ENCODE measurements at places on chromosomes 13 and 19.

- peak; percentile 88 for DNase-seq
Measured at GRCh38 chr19:17841810-17842662, 5.7 kb downstream of the JAK3 start.

DNA sequence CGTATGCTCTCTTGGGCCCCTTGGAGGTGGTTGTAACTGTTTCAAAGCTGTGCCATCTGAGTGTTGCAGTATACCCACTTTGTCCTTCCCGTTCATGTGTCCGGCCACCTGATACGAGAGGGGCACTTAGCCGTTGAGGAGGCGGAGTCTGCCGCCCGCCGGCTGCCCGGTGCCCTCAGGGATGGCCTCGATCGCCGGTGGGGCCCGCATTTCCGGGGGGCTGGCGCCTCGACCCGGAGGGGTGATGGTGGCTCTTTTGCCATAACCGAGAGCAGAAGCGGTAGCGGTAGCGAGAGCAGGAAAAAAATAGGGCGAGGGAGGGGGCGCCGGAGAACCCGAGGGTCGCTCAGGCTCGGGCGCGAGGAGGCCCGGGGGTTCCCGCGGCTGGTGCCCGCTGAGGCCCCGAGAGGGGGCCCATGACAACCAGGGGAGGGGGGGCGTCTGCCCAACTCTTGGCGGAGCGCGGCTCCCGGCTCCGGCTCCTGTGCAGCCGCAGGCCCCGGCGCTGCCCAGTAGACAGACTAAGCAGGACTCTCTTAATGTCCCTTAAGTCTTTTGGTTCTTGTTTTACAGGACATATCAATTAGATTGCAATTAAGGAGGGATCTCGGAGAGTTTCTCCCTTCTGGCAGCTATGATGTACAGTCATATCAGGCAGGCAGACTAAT lies 342.7 kb upstream of the SGCG start:
- DNase-seq = peak; percentile 3

DNA sequence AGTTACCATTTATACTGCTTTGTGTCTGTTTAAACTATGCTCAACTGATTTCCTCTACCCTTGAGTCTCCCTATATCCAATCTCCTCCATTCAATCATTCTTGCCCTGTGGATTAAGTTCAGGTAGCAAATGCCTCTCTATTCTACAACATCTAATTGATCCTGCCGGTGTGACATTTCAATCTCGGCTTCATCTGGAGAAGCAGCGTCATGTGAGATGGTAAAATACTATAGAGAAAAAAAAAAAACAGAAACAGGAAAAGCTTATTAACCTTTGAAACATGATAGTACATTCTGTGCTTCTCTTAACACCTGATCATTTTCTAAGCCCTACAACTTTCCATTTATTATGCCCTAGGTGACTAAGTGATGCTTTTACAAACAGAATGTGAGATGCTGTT lies 89.4 kb downstream of the KCTD12 start:
- no peak for DNase-seq

DNA sequence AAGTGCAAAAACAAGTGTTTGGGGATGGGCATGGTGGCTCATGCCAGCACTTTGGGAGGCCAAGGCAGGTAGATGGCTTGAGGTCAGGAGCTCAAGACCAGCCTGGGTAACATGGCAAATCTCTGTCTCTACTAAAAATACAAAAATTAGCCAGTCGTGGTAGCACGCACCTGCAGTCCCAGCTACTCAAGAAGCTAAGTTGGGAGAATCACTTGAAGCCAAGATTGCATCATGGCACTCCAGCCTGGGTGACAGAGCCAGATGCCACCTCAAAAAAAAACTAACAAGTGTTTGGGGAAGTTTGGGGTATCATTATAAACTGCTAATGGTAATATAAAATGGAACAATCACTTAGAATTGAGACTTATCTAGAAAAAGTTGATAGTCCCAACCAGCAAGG lies 24.6 kb downstream of the XPO4 start:
- DNase-seq = no peak

GRCh38 chr19:19540715-19541515 lies 2.9 kb downstream of the CILP2 start:
- peak; percentile 90 for DNase-seq

DNA sequence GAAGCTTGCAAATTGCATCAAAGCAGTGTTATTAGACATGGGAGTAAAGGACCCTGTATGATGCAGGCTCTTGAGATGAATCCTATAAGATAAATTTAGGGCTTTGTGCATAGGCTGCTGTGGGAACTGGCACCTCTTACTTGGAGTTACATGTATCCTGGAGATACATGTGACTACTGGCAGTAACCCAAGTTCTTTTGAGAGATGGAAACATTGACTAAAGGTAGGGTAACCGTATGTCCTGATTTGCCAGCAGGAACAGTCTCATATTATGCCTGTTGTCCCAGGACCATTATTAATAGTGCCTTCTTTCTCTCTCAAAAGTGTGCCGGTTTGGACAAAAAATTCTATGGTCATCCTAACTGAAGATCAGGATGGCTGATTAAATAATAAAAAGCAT lies 195.4 kb downstream of the LACC1 start:
- peak; percentile 1 for DNase-seq

GRCh38 chr19:11159598-11160439 lies 4.2 kb upstream of the SPC24 start:
- DNase-seq = no peak

DNA sequence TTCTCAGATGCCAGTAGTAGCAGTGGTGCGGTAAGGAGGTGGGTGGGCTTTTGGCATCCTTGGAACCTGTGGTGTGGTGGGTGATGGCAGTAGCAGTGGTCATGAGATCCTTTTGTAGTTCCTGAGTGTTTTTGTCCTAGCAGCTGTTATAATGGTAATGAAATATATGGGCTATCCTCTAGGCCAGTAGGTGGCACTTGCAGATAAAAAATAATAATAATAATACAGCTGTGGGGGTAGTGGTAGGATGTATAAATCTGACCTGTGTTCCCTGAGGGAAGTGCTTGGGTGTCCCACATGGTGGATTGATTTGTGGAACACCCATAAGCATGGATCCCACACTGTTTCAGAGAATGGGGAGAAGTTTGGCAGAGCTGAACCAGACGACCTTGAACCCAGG lies 334.0 kb downstream of the SLITRK5 start:
- no peak for DNase-seq

- no peak for DNase-seq
Measured at GRCh38 chr13:75813323-75813722, 177.2 kb downstream of the LMO7 start.

- DNase-seq = no peak
Measured at GRCh38 chr13:77359171-77359570, 32.3 kb upstream of the MYCBP2 start.

DNA sequence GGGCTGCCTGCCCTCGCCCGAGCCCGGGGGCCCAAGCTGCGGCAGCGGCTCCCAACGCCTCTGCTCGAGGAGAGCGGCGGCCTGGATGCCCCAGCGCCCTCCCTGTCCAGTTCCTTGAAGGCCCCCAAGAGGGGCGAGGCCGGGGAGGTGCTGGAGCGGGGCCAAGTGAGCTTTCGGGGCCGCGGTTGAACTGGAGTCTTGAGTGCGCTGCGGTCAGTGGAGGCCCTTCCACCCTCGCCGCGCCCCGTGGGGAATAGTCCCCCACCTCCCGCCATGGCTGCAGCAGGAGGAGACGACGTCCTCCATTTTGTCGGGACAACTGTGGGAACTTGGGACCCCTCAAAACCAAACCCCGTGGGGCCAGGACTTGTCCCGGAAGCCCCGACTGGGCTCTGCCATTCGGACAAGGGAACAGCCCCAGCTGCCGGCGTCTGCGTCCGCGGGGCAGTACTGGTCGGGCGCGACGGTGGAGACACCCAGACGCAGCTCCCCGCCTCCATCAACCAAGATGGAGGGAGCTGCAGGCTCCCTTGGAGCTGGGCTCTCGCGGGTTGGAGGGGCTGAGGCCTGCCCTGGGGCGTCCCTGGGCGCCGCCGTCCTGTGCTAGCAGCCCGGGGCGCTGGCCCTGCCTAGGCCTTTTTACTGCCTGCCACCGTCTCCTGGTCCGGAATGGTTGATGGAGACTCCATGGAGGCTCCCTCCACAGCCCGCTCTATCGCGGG lies 736 bp upstream of the ZMYM5 start:
- peak; percentile 47 for DNase-seq

GRCh38 chr19:54430306-54431254 lies 15.3 kb downstream of the TTYH1 start:
- no peak for DNase-seq

GRCh38 chr13:46355088-46355468 lies 32.0 kb downstream of the RUBCNL start:
- no peak for DNase-seq

GRCh38 chr19:38702278-38702677 lies 42.0 kb downstream of the CAPN12 start:
- DNase-seq = no peak

DNA sequence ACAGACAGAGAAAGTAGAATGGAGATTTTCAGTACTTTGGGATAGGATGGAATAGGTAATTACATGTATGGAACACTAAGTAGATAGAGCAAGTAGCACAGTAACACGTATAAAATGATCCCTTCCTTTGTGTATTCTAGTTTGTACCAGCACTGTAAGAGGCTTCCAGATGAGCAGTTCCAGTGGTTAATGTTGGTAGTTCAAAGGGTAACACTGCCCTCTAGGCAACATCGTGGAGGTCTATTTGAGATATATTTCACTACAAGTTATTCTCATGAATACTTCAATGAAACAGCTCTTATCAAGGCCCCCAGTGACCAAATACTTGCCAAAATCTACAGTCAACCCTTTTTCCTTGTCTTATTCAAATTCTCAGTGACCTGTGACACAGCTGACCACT lies 13.5 kb upstream of the ZNF563 start:
- DNase-seq = no peak

GRCh38 chr13:74646091-74646490 lies 511.9 kb upstream of the KLF12 start:
- no peak for DNase-seq

GRCh38 chr13:48500652-48501197 lies 32.2 kb downstream of the RCBTB2 start:
- peak; percentile 14 for DNase-seq

GRCh38 chr13:106640515-106640914 lies 72.6 kb upstream of the ARGLU1 start:
- DNase-seq = no peak

- no peak for DNase-seq
Measured at GRCh38 chr19:48451624-48452023, 3.8 kb upstream of the KCNJ14 start.

GRCh38 chr13:44969551-44970484 lies 19.5 kb downstream of the NUFIP1 start:
- peak; percentile 23 for DNase-seq

DNA sequence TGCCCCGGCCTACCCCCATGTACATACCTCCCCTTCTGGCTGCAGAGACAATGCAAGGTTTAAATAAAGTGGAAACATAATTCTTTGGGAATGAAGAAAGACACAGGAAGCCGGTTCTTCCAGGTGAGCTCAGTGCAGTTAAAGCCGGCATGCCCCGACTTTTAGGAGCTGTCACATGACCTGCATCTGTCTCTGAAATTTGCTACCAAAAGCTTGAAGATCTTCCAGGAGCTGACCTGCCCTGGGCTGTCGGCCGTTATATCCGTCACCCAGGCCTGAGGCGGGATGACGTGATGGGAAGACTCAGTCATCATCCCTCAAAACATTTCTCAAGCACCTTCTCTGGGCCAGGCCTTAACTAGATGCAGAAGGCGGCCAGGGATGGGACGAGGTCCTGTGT lies 10.3 kb downstream of the RAB8A start:
- no peak for DNase-seq

GRCh38 chr19:50269653-50270052 lies 59.5 kb downstream of the KCNC3 start:
- no peak for DNase-seq

GRCh38 chr13:57470491-57470890 lies 161.1 kb upstream of the PCDH17 start:
- no peak for DNase-seq

GRCh38 chr19:8116437-8117293 lies 32.7 kb downstream of the FBN3 start:
- DNase-seq = no peak

- no peak for DNase-seq
Measured at GRCh38 chr13:51003642-51004041, 94.1 kb downstream of the RNASEH2B start.

GRCh38 chr13:113411216-113412023 lies 41.9 kb downstream of the ADPRHL1 start:
- DNase-seq = no peak

- DNase-seq = no peak
Measured at GRCh38 chr13:57582032-57582431, 49.5 kb upstream of the PCDH17 start.

Data from NCI-H345 (cell line).